ENCODE measurements at places on chromosomes 4 and X.

DNA sequence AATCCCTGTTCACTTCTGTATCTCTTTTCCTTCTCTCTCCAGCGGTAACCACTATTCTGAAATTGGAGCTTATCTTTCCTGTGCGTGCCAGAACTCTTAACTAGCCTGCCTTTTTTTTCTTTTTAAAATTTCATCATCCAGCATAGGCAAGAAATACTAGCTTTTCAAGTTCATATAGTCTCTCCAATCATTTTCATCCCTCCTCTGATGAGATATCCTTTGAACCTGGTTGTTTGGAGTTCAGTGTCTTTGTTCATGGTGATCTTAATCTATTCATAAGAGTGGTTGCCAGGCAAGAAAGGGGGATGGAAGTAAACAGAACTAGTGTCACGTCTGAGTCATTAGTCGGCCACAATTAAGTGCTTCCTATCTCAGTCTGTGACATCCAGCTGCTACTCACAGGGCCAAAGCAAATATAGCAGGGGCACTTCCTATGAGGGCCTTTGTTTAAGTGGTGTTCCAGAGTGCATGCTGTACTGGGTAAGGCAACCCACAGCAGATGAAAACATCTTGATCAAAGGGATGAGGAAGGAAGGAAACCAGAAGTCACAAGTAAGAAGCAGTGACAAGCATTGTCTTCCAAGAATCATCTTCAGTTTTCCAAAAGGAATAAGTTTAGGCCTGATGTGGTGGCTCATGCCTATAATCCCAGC is 56.4 kb upstream of the XIAP start:
- peak; percentile 81 for DNase-seq

DNA sequence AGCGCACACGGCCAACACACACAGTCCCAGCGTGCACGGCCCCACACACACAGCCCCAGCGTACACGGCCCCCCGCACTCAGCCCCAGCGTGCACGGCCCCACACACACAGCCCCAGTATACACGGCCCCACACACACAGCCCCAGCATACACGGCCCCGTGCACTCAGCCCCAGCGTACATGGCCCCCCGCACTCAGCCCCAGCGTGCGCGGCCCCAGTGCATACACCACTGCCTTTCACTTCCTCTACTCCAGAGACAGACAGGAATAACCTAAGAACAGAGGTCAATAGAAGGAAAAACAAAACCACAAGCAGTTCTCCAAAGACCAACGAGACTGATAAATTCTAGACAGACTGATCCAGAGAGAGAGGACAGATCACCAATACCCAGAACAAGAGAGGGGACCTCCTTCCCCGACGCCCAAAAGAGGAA is 17.1 kb downstream of the GAK start:
- DNase-seq: peak; percentile 88

- no peak for DNase-seq
Measured at GRCh38 chrX:105821471-105822121, 743 bp upstream of the NRK start.

GRCh38 chr4:20297783-20298182 is 46.1 kb downstream of the SLIT2 start:
- no peak for DNase-seq

DNA sequence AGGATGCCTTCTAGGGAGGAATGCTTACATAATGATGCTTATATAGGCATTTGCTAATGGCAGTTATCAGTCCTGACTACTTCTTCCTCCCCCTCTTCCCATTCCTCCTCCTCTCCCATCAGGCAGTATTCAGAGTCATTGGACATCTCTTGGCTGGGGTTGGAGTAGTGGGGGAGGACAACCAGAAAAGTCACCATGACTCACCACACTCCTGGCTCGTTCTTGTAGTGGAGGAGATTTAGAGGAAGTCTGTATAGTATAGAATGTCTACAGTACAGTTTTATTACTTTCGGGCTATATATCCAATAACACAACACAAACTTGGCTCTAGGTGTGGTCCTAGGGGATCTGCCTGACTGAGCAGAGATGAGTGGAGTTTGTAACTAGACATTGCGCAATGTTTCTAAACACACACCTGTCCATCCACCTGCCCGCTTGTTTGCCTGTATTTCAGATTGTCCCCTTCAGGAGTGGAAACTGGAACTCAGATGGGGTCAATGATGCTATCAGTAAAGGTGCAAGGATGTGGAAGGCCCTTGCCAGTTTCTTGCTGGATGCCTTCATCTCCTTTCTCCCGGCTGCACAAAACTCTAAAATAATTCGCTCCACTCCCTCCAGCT is 27.9 kb upstream of the KIAA1210 start:
- DNase-seq: no peak

DNA sequence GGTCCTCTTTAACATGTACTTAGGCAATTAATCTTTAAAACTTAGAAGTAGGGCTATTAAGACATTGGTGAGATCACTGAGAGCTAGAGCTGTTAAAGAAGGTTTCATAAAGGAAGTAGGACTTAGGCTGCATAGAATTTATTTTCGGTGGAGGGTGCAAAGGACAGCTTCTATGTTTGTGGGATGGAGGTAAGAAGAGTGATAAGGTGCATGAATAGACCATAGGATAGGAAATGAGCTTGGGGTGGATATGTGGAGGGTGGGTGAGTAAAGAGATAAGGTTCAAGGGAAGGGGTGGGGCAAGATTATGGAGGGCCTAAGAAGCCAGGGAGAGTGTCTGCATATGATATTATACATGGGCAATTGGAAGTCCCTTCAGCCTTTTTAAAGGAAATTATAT is 15.9 kb downstream of the RTL9 start:
- DNase-seq: peak; percentile 38

DNA sequence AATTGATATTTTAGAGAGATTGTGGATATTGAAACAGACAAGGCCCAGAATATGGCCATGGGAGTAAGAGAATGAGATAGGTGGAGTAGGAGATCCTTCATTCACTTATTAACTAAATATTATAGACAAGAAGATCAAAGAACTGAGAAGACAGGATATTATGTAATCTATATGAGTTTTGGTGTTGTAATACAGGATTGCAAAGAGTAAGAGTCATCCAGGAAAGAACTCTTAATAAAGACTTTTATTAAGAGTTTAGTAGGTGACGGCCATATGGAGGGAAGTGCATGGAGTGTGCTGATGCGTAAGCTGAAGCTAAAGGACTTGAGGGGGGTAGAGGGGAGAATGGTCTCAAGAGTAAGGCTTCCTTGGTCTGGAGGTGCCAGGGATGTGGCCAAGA is 153.7 kb downstream of the VEGFC start:
- DNase-seq: peak; percentile 23

DNA sequence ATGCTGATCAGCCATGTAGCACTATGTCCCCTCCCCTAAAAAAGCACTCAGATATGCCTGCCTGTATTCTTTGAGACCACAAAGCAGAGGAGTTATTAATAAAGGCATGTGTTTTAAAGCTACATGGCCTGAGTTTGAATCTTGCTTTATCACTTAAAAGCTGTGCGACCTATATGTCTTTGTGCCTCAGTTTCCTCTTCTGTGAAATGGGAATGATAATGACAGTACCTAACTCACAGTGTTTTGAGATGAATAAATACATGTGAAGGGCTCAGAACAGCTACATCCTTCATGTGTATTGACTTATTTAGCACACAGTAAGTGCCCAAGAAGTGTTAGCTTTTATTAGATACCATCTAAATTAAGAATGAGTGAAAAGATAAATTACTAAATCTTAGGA is 180.0 kb downstream of the WDFY3 start:
- no peak for DNase-seq

- peak; percentile 44 for DNase-seq
Measured at GRCh38 chr4:2932951-2933565, 30.1 kb downstream of the NOP14 start.

GRCh38 chr4:153824501-153824900 is 35.6 kb upstream of the SFRP2 start:
- no peak for DNase-seq

DNA sequence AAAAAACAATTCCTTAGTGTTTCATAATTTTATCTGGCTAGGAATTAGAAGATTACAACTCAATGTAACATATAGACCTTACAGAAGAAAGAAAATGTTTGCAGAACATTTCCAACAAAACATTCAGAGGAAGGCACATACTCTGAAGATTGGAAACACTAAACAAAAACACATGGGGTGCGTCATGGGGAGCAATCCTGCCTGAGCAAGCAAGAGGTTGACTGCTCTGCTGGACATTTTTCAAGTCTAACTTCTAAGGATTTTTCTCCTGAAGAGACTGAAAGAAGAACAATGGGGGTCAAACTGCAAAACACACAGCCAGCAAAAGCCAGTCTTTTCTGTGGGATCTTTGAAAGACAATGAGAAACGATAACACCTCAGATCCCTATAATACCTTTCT is 182.8 kb downstream of the GUCY2F start:
- no peak for DNase-seq

DNA sequence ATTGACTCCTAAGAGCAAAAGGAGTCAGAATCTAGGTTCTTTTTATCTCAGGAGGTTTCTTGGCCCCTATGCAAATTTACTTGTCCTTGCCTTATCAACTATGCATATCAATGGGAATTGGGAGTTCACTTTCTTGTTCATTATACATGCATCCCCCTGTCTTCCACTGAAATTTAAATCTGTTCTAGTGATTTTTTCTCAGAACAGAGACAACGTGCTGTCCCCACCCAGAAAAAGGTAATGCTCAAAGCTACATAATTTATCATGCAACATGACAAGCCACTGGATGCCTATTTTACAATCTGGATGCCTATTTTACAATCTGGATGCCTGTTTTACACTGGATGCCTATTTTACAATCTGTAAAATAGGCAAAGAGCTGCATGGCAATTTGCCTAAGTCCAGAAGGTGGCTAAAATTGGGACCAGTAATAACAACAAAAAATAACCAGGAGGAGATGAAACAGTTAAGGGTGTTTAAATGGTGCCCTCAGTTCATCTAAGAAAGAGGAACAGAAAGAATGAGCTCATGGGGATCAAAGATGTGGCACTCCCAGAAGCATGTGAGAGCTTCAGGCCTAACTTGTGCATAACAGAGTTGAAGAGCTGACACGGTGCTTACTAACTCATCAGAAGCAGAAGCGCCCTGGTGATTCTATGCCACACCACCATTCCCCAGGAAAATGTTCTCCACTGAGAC is 537.8 kb upstream of the BOD1L1 start:
- peak; percentile 93 for DNase-seq

GRCh38 chrX:150975655-150976390 is 7.3 kb upstream of the HMGB3 start:
- no peak for DNase-seq

GRCh38 chr4:159075531-159075932 is 27.3 kb upstream of the RAPGEF2 start:
- DNase-seq: no peak

GRCh38 chr4:138789796-138790195 is 225.8 kb upstream of the NOCT start:
- no peak for DNase-seq

DNA sequence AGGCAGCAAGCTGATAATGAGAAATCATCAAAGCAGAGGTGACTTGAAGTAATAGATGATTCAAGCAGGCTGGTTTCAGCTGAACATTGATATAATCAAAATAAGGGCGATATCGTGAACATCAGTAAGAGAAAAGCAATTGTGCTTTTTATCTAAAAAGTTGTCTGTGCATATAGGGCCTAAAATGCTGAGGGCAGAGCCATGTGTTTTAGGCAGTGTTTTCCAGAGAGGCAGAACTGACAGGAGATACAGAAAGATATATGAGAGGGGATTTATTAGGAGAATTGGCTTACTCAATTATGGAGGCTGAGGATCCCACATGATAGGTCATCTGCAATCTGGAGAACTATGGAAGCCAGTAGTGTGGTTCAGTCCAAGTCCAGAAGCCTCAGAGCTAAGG is 136.5 kb upstream of the NPY2R start:
- DNase-seq: no peak

- DNase-seq: no peak
Measured at GRCh38 chr4:150211016-150211415, 132.8 kb downstream of the DCLK2 start.

DNA sequence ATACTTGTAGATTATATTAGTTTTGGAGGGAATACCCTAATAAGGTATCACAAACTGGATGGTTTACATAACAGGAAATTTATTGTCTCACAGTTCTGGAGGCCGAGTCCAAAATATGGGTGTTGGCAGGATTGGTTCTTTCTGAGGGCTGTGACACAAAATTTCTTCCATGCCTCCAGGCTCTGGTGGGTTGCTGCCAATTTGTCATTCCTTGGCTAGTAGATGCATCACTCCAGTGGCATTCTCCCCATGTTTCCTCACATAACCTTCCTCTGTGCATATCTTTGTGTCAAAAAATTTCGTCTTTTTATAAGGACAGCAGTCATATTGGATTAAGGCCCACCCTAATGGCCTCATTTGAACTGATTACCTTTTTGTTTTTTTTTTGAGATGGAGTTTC is 49.3 kb downstream of the APELA start:
- no peak for DNase-seq

DNA sequence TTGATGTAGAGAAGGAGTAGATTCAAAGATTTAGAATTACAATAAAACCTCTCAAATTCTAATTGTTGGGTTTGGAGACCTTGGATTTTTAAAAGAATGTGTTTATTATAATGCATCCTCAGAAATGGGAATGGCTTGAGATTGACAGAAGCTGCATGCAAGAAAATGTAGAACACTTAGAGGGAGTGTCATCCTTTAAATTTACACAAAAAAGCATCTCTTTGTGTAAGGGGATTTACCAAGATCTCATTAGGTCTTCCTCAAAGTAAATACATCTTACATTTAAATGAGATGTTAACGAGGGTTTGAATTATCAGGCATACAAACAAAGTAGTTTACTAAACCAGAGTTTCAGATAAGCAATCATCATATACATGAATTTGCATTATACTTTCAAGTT is 615.0 kb downstream of the FAM133A start:
- DNase-seq: no peak

DNA sequence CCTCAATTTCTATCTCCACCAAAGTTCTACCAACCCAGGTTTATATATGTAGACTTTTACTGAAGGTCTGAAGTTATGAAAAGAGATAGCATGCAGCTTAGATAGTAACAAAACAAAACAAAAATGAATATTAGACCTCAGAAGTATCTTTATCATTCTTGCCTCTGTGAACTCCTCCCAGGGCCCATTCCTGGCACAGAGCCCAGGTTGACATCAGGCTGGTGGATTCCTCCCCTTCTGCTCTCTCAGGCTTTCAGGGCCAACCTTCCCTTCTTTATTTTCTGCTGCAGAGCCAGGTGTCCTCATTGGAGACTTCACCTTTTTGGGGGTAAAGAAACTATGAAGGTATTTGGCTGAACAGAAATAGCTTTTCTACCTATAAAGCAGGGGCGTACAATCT is 112.8 kb upstream of the PITX2 start:
- no peak for DNase-seq

DNA sequence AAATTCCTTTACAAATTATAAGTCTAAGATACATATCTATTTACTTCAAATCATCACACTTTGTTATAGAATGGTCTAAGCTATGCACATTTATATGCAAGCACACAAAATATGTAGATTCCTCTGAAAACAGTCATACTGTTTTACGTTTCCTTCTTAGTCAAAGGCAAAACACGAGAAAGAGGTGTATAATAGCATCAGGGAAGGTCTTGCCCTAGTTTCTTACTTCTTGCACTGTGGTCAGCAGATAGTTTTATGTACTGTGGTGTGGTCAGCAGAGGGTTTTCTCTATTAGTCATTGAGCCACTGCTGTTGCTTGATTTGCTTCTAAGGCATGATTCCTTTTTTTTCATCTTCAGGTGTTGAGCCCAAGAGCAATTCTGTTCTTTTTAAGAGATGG is 117.7 kb downstream of the ADAM29 start:
- no peak for DNase-seq
